ENCODE measurements at places on chromosomes 3 and 15.

GRCh38 chr3:63386568-63386967 lies 108.5 kb downstream of the SYNPR start:
- DNase-seq, result no peak

DNA sequence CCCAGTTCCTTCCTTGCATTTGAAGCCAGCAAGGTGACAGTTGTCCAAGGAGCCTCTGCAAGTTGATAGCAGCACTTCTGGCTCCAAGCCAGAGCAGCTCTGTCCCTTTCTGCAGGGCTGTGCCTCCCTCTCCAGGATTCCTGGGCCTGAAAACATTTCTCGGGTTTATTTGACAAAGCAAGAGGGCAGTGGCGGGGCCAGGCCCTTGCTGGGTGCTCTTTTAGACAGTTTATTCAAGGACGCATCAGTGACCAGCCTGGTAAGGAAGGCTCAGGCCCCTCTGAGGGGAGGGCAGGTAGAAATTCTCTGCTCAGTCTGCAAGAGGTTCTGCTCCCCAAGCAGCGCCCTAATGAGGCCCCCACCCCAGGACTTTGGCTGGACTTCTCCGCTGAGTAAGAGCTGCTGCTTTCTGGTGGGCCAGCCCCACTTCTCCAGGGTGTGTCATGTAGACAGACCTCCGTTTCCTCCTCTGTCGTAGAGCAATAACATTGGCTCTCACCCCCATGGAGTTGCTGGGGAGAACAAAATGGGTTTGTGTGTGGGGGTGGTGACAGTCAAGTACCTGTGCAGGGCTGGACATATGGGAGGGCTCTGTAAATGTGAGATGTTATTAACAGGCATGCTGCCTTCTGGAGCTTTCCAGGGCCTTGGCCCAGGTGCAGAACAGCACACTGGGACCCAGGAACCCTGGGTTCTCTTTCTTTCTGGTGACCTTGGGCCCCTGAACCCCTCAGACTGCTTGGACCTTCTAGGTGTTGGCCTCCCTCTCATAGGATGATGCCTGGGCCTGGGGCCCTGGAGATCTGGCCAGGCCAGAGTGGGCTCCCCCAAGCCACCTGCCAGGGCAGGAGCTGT lies 146.2 kb upstream of the TLE3 start:
- DNase-seq, result no peak

- DNase-seq, result no peak
Measured at GRCh38 chr3:36155515-36155914, 224.8 kb upstream of the STAC start.

DNA sequence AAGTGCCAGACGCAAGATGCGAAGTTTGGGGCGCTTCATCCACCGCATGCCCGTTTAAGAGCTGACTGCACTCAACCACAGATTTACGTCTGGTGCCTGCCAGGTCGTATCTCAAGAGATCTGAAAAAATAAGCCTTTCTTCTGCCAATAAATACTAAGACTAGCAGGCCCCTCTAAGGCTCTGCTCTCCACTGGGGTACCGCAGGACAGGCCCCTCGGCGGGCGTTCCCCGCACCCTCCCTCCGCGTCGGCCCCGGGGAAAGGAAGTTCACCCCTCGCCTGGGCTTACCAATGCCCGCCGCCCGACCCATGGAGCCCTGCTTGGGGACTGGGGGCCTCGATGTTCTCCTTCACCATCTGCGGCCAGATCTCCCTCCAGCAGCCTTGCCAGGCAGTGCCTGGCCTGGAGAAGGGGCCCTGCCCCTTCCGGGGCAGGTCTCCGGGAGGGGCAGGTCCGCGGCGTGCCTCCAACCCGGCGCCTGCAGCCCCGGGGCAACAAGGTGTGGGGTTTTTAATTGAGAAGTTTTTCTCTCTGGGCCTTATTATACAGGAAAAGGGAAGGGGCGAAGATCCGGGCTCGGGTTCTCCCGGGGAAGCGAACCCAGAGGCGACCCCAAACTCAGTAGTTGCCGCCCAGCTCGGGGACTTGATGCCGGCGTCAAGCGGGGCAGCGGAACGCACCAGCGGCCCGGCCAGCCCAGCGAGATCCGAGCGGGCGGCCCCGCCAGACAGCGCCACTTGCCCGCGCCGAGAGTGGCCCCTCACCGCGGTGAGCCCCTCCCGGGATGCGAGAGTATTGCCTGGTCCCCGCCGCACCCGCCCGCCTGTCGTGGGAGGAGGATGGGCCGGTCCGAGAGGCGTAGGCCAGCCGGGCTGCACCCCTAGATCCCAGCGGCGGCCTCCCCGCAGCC lies 735 bp downstream of the GOLGA8B start:
- DNase-seq, result peak; percentile 32

DNA sequence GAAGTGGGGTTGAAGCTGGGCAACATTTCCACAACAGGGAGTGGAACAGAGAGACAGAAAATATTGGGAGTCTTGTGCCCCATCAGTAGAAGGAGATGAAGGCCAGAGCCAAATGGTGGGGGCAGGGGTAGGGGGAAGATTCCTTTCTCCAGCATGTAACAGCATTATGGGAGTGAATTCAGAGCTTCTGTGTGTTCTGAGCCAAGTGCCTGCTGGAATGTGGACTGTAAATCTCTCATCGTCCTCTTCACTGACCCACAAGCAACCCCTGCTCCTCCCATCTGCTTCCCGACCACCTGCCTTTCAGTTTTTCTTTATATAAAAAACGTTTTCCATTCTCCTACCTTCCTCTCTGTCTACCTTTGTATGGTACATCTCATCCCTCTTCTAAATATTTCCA lies 344.2 kb upstream of the TPRG1 start:
- DNase-seq, result no peak

- DNase-seq, result no peak
Measured at GRCh38 chr3:12559520-12559919, 2.6 kb downstream of the MKRN2 start.

DNA sequence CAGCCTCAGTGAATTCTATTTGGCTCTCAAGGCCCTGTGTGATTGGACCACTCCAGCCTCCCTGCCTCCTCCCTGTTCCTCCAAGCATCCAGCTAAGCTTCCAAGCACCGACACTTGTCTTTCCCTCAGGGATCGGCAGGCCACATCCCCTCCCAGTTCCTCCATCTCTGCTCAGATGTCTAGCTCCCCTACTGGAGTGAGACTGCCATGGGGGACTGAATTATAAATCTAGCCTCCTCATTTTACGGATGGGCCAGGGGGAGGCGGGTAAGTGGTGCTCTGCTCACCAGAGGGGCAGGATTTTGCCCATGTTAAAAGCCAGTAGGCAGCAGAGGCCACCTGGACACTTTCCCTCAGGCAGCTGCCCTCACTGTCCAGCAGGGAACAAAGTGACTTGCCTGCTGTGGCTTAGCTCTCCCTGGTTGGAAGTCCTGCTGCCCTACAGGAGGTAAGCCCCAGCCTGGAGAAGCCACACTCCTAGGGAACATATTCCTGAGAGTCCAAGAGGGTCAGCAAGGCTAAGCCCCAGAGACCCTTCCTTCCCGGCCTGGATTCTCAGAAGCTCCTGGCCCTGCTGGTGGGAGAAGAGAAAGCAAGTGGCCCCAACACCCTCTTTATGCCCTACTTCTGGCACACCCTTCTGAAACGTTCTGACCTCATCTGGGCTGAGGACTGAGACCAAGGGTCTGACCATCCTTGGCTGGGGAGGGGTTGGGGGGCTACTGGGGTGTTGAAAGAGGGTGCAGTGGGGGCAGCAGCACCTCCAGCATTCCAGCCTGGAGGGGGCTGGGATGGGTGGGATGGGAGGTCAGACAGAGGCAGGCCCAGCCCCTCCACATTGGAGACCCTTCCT lies 9.1 kb upstream of the HHATL start:
- DNase-seq, result peak; percentile 10

- peak; percentile 82 for DNase-seq
Measured at GRCh38 chr3:195895861-195896360, 12.4 kb downstream of the TNK2 start.

- DNase-seq, result no peak
Measured at GRCh38 chr3:5194341-5194740, 6.8 kb downstream of the EDEM1 start.

DNA sequence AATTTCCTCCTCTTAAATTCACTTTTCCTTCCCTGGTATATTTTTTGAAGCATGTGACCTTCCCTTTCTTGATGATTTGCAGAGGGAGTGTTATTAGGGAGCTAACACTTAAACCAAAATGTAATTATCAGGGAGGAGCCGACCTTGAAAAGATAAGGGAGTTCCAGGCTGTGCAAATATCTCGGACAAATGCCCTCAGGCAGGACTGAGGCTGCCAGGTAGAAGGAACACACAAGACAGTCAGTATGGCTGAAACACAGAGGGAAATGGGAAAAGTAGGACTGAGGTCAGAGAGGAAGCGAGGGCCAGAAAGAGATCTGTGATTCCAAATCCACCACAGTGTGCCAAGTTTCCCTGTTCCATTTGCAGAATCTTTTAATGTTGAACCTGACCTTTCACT lies 221.0 kb downstream of the CNTN3 start:
- DNase-seq, result no peak

DNA sequence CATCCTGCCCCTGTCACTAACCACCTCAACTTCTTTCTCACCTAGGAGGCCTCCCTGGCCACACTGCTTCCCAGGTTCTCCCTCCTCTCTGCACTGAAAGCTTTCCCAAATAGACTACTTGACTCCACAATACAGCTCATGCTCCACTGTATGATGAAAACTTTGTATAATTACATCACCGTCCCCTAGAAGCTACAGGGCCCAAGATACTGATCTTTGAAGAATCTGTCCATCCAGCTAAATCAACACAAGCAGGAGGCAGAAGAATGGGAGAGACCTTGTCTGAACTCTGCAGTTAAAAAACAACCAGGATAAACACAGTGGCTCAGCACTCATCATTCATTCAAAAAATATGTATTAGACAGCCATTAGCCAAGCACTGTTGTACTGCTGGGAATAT lies 26.4 kb upstream of the RPS17 start:
- no peak for DNase-seq

- DNase-seq, result no peak
Measured at GRCh38 chr15:67573194-67573593, 30.7 kb downstream of the MAP2K5 start.

DNA sequence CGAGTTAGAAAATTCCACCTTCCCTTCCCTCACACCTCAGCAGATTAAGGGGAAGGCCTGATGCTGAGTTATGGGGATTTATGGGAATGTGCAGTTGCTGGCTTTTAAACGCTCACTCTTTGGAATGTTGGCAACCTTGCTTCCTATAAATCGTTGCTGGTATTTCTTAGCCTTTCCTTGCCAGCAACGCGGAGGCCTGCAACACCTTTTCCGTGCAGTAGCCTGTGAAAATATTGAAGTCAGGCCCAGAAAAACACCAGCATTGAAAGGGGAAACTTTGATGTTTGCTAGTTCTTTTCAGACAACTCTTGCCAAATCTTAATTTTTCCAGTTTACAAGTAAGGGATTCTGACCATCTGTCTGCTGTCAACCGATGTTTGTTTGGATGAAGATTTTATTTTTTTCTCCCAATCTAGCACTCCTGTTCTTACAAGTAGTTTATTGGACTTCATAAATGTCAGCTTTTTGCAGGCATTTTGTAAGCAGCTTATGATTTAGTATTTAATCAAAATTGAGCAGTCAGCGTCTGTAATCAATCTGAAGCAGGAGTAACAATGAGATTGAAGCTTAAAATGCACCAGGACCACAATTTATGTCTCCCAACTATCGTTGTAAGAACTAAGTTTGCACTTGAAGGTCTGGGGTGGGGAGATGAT lies 251.0 kb downstream of the RPLP1 start:
- DNase-seq, result no peak

GRCh38 chr3:14823910-14824629 lies 5.3 kb downstream of the FGD5 start:
- no peak for DNase-seq

- peak; percentile 10 for DNase-seq
Measured at GRCh38 chr3:127441764-127442163, 148.8 kb downstream of the TPRA1 start.

DNA sequence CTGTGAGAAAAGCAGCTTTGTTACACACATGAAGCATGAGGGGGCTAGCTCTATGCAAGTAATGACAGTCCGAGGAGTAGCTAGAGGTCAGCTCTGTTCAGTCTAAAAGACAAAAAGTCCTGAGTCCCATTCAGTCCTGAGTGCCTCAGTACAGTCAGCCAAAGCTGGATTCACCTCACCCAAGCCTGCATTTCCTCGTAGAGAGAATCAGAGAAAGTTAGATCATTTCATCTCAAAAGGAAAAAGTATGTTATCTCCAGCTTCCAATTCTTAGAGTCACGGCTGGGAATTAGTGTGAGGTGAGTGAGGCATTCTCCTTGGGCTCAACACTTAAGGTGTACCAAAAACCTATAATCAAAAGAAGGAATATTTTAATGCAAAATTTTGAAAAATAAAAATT lies 5.9 kb upstream of the ACP3 start:
- no peak for DNase-seq

DNA sequence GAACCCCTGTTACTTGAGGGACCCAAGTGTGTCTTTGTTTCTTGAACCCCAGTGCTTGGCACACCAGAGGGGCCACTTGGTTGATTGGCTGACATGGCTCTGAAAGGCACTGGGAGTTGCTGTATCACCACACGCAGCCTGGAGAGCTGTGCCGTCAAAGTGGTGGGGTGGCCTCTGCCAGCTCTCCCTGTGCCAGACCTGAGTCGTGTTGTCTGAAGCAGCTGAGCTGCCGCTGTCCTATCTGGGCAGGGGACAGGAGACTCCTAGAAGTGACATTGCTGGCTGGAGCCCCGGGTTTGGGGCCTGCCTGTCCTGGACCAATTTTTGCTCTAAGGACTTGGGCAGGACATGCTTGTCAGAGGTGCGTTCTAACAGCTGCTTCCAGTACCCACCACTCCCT lies 5.5 kb upstream of the SNX22 start:
- DNase-seq, result no peak

- no peak for DNase-seq
Measured at GRCh38 chr15:64883100-64883581, 28.6 kb upstream of the ANKDD1A start.

GRCh38 chr3:138079901-138080300 lies 35.5 kb downstream of the DZIP1L start:
- no peak for DNase-seq

DNA sequence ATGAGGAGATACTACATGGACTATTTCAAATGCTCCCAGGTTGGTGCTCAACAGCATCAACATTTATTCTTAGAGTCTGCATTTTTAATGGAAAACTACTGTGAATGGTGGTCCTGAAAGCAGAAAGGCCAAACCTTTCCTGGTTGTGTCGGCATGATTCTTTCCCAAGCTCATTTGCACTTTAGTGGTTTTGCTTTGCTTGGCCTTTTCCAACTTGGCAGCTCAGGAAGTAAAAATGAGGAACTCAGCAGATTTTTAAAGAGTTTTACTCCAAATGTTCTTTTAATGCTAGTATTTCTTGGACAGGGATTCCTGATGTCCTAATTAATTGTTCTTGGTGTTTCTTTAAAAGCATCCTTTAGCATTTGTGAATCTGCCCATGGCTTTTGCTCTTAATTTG lies 197.4 kb downstream of the SLC9A9 start:
- DNase-seq, result no peak

GRCh38 chr3:40843851-40844548 lies 319.2 kb downstream of the ZNF621 start:
- DNase-seq, result no peak

Data from activated B cell treated with CpG ODN at 0.5 μM for 24 hours (primary cell).